ENCODE measurements at places on chromosomes 11 and 22.

DNA sequence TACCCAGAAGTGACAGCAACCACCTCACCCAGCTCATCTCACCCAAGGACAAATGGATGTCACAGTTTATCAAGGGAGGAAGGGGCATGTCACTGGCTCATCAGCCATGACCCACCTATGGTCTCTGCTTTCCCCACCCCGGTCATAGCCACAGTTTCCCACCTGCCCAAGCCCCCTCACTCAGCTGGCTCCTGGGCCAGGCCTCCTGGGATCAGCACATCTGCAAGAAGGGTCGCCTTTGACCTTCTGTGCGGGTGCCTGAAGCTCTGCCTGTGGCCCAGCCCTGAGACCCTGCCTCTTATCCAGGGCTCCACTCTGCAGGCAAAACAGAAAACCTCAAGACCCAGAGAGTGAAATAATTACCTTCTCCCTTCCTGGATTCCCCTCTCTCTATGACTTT is 236.4 kb downstream of the BUD13 start:
- H3K4me3 ChIP-seq = no peak overlapping the region
- no peak for DNase-seq
- H3K27ac ChIP-seq = no peak overlapping the region
- H3K36me3 ChIP-seq = no peaks in the 10 kb centered on the region
- no peaks in the 10 kb centered on the region for H3K4me1 ChIP-seq

DNA sequence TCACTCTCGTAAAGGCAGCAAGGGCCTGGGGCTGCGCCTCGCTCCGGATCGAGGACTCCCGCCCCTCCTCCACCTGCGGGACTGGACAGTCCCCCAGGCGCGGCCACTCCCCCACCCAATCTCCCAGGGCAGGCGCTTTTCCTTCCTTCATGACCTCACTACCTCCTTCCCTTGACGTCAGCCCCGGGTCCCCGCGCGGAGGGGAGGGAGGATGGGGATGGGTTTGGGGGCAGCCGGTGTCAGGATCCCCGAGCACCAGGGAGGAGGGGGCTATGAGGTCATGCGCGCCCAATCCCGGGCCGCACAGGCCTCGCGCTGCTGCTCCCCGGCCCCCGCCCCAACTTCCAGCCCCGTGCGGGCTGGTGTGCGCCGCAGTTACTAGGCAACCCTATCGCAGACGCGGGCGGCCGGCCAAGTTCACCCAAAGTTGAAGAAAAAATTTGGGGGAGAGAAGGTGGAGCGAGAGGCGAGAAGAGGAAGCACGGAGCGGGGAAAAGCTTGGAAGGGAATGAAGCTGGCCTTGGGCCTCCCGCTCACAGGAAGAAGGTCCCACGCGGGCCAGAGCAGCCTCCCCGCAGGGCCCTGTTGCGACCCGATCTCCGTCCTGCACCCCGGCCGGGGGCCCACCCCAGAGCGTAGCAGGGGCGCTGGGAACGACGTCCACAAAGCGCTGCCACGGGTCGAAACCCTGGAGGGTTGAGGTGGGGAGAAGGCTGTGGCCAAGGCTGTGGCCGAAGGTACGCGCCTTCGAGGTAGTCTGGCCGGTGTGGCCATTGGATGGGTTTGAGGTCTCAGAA is 8.3 kb downstream of the WT1 start:
- no peaks in the 10 kb centered on the region for H3K4me1 ChIP-seq
- H3K4me3 ChIP-seq = no peak overlapping the region
- no peaks in the 10 kb centered on the region for H3K36me3 ChIP-seq
- H3K27ac ChIP-seq = no peak overlapping the region
- no peak for DNase-seq

GRCh38 chr11:70167120-70167519 is 36.0 kb upstream of the FADD start:
- no peaks in the 10 kb centered on the region for H3K4me1 ChIP-seq
- no peak overlapping the region for H3K27ac ChIP-seq
- H3K27me3 ChIP-seq = no peaks in the 10 kb centered on the region
- H3K36me3 ChIP-seq = no peaks in the 10 kb centered on the region

DNA sequence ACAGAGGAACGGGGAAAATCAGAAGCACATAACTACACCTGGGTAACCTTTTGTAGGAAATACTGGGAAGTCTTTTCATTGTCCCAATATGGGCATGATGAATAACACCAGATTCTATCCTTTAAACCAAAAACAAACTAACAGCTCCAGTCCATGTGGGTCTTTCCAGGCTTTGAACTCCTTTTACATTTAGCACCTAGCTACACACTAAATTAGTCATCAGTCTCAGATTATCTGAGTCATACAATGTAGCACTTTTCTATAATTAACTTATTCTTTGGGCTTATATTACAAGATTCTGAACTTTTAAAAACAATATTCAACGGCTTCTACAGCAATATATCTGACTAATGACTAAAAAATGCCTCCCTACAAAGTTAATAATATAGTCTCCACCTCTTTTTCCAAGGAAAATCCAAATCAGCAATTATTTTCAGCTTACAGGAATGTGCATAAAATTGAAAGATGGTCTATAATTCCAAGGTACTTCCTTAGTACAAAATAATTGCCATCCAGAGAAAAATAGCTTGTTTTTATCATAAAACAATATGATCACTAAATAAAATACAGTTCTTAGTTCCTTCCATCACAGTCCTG is 26.3 kb downstream of the STK33 start:
- no peak for DNase-seq
- no peak overlapping the region for H3K27ac ChIP-seq
- no peaks in the 10 kb centered on the region for H3K36me3 ChIP-seq
- H3K4me3 ChIP-seq = no peak overlapping the region
- no peaks in the 10 kb centered on the region for H3K4me1 ChIP-seq

- peak overlapping the region; percentile 71 for H3K4me3 ChIP-seq
- H3K36me3 ChIP-seq = peaks cover 7% of the 10 kb centered on the region
- H3K4me1 ChIP-seq = peaks cover 37% of the 10 kb centered on the region
- H3K27ac ChIP-seq = peak overlapping the region; percentile 54
- peak; percentile 86 for DNase-seq
- no peaks in the 10 kb centered on the region for H3K27me3 ChIP-seq
Observed at GRCh38 chr22:20130731-20131596, 640 bp upstream of the ZDHHC8 start.

DNA sequence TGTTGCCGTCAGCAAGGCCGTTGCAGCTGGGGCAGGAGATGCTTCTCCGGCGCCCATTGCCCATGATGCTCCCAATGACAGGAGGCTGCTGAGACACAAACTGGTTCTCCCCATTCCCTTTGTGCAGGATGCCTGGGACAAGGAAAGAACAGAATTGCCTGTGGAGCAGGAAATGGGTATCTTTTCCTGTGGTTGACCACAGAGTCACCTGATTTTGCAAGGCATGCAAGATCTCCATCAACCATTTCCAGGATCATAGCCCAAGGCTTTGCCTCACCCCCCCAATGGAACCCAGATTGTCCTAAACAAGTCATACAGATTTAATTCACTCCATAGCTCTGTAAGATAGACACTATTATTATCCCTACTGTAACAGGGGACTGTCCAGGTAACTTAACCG is 148.1 kb upstream of the NARS2 start:
- no peak overlapping the region for H3K4me3 ChIP-seq
- H3K27me3 ChIP-seq = peaks cover 1% of the 10 kb centered on the region
- no peak for DNase-seq

- H3K36me3 ChIP-seq = no peaks in the 10 kb centered on the region
- H3K4me3 ChIP-seq = no peak overlapping the region
- no peak for DNase-seq
- H3K27ac ChIP-seq = no peak overlapping the region
- no peaks in the 10 kb centered on the region for H3K4me1 ChIP-seq
- H3K27me3 ChIP-seq = no peaks in the 10 kb centered on the region
Observed at GRCh38 chr11:100715165-100715761, 28.2 kb downstream of the ARHGAP42 start.

DNA sequence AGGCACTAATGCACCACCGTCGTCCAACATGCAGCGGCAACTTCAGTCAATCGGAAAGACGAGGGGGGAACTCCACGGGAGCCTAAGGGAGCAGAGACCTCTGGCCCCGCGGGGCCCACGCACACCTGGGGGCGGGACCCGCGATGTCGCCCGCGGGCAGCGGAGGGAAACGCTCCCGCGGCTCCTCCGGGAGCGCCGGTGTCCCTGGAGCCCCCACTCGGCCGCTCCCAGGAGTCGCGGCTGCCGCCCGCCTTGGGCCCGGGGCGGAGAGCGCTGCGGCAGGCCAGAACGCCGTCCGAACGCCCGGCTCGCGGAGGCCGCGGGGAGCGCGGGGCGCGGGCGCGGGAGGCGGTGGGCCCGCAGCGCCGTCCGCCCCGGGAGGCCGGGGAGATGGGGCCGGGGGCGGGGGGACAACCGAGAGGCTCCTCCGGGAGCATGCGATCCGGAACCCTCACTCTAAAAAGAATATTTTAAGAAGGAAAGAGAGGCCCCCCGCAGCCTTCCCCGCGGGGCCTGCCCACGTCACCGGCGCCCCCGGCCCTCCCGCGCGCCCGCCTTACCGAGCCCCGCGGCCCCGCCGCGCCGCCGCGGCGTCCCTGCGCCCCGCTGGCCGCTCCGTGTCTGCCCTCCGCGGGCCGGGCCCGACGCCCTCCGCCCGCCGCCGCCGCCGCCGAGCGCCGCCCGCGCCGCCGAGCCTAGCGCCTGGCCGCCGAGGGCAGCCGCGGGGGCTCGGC is 86.6 kb upstream of the ARHGAP32 start:
- H3K27me3 ChIP-seq = no peaks in the 10 kb centered on the region
- H3K4me3 ChIP-seq = peak overlapping the region; percentile 59
- H3K4me1 ChIP-seq = peaks cover 24% of the 10 kb centered on the region
- DNase-seq = peak; percentile 57

GRCh38 chr11:86183694-86184093 is 60.9 kb upstream of the EED start:
- H3K36me3 ChIP-seq = no peaks in the 10 kb centered on the region
- no peak overlapping the region for H3K4me3 ChIP-seq
- no peaks in the 10 kb centered on the region for H3K4me1 ChIP-seq

- H3K27me3 ChIP-seq = peaks cover 5% of the 10 kb centered on the region
- H3K36me3 ChIP-seq = no peaks in the 10 kb centered on the region
- no peaks in the 10 kb centered on the region for H3K4me1 ChIP-seq
- DNase-seq = no peak
Observed at GRCh38 chr11:110061296-110061695, 31.9 kb upstream of the ZC3H12C start.

- no peak overlapping the region for H3K27ac ChIP-seq
- no peaks in the 10 kb centered on the region for H3K27me3 ChIP-seq
- H3K4me3 ChIP-seq = no peak overlapping the region
Observed at GRCh38 chr11:46490666-46491065, 99.1 kb upstream of the CHRM4 start.

DNA sequence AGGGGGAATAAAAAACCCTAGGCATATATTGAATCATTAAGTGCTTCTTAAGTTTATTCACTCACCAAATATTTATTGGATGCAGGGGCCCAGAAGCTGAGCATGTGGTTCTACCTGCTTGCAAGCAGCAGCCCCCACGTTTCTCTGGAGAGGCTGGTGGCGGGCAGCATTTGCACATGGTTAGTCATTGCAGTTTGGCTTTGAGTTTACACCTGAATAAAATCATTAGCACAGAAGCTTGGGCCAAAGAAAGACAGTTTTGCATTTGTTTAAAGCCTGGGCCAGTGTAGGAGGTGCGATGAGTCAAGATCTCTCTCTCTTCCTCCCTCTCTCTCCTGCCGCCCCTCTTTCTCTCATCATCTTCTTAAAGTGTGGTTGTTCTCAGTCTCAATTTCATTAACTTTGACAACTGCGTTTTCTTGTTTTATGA is 72.6 kb downstream of the C22orf31 start:
- no peaks in the 10 kb centered on the region for H3K4me1 ChIP-seq
- no peak for DNase-seq
- H3K27me3 ChIP-seq = no peaks in the 10 kb centered on the region
- H3K36me3 ChIP-seq = no peaks in the 10 kb centered on the region

GRCh38 chr22:31120230-31120629 is 2.5 kb upstream of the INPP5J start:
- DNase-seq = no peak
- H3K27ac ChIP-seq = no peak overlapping the region
- H3K4me1 ChIP-seq = no peaks in the 10 kb centered on the region

DNA sequence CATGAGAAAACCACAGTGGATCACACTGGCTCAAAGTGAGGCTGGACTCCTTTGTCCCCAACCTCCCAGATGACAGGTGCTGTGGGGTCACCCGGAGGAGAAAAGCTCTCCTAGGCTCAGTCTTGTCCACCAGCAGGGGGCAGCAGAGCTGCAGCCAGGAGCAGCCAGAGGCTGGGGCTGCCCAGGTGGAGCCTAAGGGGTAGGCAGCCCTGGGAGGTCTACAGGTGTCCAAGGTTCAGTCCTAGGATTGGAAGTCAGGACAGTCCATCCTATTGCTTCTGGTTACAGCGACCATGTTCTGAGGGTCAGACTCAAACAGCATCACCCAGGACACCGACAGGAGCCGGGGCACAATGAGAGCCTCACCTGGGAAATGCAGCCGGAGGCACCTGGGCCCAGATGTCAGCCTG is 77.6 kb upstream of the IGLL5 start:
- DNase-seq = peak; percentile 84
- no peak overlapping the region for H3K27ac ChIP-seq
- no peaks in the 10 kb centered on the region for H3K36me3 ChIP-seq
- peaks cover 9% of the 10 kb centered on the region for H3K4me1 ChIP-seq
- H3K27me3 ChIP-seq = no peaks in the 10 kb centered on the region
- no peak overlapping the region for H3K4me3 ChIP-seq

- H3K27me3 ChIP-seq = peaks cover 7% of the 10 kb centered on the region
- H3K4me3 ChIP-seq = no peak overlapping the region
- H3K36me3 ChIP-seq = no peaks in the 10 kb centered on the region
- no peak for DNase-seq
- H3K4me1 ChIP-seq = no peaks in the 10 kb centered on the region
Observed at GRCh38 chr22:39734866-39735265, 158.7 kb downstream of the ENTHD1 start.

- no peaks in the 10 kb centered on the region for H3K36me3 ChIP-seq
- H3K27ac ChIP-seq = no peak overlapping the region
- H3K4me3 ChIP-seq = no peak overlapping the region
- H3K4me1 ChIP-seq = peaks cover 9% of the 10 kb centered on the region
Observed at GRCh38 chr22:23419171-23419570, 160.9 kb downstream of the IGLL1 start.

GRCh38 chr11:128733440-128734102 is 39.7 kb downstream of the FLI1 start:
- H3K36me3 ChIP-seq = peaks cover 13% of the 10 kb centered on the region
- peak overlapping the region; percentile 66 for H3K27ac ChIP-seq
- no peaks in the 10 kb centered on the region for H3K27me3 ChIP-seq
- H3K4me1 ChIP-seq = peaks cover 99% of the 10 kb centered on the region
- peak overlapping the region; percentile 20 for H3K4me3 ChIP-seq
- peak; percentile 34 for DNase-seq

DNA sequence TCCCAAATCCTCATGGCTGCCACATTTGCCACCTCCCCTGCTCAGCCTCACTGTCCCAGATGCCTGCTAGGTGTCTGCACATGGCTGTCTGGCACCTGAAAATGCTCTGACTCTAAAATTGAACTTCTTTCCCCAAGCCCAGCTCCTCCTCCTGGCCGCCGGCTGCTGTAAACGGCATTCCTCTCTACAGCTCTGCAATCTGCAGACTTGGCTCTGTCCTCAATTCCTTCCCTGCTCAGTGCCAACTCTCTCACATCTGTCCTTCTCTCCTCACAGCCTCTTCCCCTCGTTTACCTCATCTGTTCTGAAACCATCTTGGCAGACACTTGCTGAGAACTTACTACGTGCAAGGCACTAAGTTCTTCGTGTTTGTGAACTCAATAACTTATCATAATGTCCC is 169.4 kb upstream of the SYT13 start:
- no peak overlapping the region for H3K27ac ChIP-seq
- H3K27me3 ChIP-seq = no peaks in the 10 kb centered on the region
- no peak overlapping the region for H3K4me3 ChIP-seq
- no peaks in the 10 kb centered on the region for H3K4me1 ChIP-seq
- no peaks in the 10 kb centered on the region for H3K36me3 ChIP-seq

- DNase-seq = no peak
- H3K27ac ChIP-seq = no peak overlapping the region
- H3K27me3 ChIP-seq = peaks cover 28% of the 10 kb centered on the region
- peaks cover 7% of the 10 kb centered on the region for H3K4me1 ChIP-seq
Observed at GRCh38 chr22:37502342-37503182, 16.4 kb upstream of the MFNG start.
